ENCODE measurements at places on chromosomes 3 and 15.

DNA sequence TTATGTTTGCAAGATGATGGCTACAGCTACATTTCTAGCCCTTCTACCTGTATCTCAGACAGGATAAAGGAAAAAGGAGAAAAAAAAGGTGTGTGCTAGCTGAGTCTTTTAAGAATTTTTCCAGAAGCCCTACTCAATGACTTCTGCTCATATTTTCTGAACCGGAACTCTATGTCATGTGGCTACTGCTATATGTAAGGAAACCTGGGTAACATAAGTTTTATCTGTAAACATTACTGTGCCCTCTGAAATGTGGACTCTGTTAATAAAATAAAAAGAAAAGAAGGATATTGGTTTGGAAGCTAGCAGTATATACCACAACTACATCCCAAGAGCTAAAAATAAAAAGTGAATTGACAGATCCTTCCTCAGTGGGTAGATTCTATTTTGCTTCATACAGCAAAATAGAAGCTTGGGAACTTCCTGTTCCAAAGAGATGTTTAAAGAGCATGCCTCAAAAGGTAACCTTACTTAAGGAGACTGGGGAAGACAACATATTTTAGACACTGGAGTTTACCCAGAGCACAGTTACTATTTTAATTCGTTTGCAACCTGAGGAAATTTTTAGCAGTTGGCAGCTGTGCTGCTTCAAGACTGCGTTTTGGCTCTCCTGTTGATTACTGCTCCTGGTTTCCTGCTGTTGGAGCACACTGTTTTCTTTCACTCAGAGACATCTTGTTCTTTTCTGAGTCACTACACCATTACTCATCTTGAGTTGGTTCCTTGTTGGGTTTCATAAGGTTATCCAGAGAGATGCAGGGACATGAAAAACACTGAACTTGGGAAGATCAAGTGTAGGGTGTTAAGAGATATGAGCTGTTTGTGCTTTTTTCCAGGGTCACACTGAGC, 280.7 kb downstream of the NFKBIZ start:
- DNase-seq: no peak

DNA sequence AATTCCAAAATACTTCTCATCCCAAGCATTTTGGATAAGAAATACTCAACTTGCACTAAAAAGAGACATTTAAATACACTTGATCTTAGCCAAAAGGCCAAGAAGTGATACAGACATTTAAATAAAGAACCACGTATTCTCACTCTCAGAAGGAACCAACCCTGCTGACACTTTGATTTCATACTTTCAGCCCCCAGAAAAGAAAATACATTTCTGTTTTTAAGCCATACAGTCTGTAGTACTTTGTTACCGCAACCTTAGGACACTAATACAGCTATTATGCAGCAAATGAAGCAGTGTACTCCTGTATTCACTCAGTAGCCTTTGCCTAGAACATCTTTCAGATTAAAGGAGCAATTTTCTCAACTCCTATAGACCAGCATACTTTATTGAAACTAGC, 86.7 kb downstream of the TBC1D5 start:
- DNase-seq: no peak

- no peak for DNase-seq
These were observed 276.6 kb upstream of the THBS1 start for GRCh38 chr15:39304201-39304841.

DNA sequence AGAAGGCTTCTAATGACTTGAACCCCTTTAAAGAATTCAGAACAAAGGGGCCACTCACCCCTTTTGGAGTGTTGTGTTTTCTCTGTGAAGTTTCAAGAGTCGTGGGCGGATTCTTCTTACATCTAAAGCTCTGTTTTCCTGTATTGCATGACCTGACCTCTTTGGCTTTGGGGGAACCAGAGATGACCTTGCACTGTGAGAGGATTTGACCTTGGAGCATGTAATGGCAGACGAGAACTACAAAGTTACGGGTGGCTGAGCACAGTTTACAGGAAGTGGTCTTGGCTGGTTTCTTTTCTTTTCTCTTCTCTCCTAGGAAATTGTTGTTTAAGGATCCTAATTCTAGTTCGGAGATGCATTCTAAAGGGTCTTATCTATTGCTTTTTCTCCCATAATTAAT, 6.2 kb upstream of the BDH1 start:
- DNase-seq: no peak

DNA sequence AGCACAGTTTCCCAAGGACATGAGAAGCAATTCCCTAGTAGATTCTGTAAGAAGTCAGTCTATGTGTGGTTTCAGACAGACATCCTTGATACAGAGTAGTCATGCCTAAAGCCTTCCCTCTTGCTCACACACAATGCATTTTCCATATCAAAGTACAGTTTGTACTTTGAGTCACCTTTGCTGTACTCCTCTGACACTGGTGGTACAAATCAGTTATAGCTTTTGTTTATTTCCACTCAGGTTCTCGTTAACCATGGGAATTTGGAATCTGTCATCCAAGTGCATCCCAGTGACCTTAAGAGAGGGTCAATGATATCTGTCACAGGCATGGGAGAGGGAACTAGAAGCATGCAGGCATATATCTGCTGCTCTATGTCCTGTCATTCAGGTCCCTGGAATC, 3.6 kb upstream of the GNB4 start:
- DNase-seq: no peak

DNA sequence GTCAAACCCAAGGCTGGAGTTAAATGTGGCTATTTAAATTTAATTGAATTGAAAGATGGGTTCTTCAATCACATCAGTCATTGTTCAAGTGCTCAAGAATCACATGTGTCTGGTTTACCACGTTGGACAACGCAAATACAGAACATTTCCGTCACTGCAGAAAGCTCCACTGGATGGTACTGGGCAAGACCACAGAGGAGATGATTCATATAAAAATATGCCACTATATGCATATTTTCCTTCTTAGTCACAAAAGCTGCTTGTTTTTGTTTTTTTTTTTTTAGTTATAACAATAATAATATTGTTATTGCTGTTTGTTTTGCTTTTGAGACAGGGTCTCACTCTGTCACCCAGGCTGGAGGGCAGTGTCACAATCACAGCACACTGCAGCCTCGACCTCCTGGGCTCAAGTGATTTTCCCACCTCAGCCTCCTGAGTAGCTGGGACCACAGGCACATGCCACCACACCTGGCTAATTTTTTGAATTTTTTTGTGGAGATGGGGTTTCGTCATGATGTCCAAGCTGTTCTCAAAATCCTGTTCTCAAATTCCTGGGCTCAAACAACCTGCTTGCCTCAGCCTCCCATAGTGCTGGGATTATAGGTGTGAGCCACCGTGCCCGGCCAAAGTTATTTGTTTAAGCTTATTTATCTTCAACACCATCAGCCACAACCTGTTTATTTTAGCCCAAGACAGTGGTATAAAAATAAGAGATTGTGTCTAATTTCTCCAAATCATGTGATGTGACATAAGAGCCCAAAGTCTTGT, 19.4 kb downstream of the RTP3 start:
- DNase-seq: no peak

DNA sequence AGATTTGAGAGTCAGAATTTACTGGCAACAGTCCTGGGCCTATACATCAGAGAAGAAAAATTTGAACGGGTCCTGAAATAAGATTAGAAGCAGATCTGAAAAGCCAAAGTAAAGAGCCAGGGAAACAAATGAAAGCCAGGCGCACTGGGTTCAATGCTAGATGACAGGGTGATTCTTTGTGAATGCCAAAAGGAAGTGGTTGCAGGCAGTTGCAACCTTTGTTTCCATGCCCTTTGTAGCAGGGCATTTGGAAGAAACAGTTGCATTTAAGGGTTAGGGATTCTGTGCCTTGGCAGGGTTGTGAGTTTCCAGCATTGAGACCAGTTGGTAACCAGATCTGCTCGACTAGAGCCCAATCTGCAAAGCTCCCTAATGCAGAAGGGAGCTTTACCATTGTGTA, 36.4 kb upstream of the MTHFS start:
- DNase-seq: no peak

DNA sequence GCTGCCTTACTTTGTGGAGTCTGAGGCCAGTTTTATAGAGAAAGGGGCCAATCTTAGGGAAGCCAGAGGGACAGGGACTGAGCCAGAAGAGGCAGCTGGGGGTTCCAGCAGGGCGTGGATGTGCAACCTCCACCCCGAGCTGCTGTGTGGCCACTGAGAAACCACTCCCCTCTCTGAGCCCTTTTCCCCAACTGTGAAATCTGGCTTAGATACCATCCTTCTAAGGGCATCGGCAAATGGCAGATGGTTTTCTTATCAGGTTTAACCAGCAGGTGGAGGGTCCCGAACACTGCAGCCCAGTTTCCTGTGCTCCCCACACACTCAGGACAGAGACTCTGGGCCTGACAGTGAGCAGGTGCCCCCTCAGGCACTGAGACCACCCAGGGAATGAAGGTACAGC, 55.8 kb upstream of the SLC6A6 start:
- DNase-seq: no peak

DNA sequence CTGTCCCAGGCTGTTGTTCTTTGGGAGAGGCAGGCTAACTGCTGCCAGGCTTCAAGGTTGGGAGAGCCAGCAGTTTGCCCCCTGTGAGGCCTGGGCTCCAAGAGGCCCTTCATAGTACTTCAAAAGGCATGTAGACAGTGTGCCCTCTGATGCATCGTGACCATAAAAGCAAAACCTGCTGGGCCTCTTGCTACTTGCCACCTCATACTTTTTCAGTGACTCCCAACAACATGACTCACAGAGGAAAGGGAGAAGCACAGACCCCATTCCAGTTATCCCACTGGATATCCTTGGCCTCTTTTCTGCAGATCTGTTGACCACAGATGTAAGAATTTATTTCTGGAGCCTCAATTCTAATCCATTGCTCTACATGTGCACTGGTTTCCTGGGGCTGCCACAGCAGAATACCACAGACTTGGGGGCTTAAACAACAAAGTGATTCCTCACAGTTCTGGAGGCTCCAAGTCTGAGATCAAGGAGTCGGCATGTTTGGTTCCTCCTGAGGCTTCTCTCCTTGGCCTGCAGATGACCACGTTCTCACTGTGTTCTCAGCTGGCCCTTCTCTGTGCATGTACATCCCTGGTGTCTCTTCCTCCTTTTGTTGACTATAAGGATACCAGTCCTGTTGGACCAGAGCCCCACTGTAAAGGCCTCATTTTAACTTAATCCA, 8.9 kb upstream of the NSMCE3 start:
- DNase-seq: no peak

GRCh38 chr3:2910997-2911396, 199.2 kb downstream of the IL5RA start:
- DNase-seq: no peak

GRCh38 chr3:64825404-64826120, 137.8 kb upstream of the ADAMTS9 start:
- DNase-seq: no peak

GRCh38 chr3:112687616-112688015, 46.7 kb upstream of the CCDC80 start:
- DNase-seq: no peak

- no peak for DNase-seq
These were observed 20.5 kb upstream of the ABHD2 start for GRCh38 chr15:89067751-89068150.

GRCh38 chr3:66052721-66053549, 14.2 kb upstream of the MAGI1 start:
- no peak for DNase-seq

GRCh38 chr15:48667701-48668100, 22.2 kb upstream of the FBN1 start:
- no peak for DNase-seq

- no peak for DNase-seq
These were observed 17.0 kb upstream of the OR5K1 start for GRCh38 chr3:98445949-98446406.

GRCh38 chr3:46893146-46893748, 15.7 kb downstream of the PTH1R start:
- no peak for DNase-seq

- no peak for DNase-seq
These were observed 101.2 kb downstream of the PLCH1 start for GRCh38 chr3:155643581-155644165.

DNA sequence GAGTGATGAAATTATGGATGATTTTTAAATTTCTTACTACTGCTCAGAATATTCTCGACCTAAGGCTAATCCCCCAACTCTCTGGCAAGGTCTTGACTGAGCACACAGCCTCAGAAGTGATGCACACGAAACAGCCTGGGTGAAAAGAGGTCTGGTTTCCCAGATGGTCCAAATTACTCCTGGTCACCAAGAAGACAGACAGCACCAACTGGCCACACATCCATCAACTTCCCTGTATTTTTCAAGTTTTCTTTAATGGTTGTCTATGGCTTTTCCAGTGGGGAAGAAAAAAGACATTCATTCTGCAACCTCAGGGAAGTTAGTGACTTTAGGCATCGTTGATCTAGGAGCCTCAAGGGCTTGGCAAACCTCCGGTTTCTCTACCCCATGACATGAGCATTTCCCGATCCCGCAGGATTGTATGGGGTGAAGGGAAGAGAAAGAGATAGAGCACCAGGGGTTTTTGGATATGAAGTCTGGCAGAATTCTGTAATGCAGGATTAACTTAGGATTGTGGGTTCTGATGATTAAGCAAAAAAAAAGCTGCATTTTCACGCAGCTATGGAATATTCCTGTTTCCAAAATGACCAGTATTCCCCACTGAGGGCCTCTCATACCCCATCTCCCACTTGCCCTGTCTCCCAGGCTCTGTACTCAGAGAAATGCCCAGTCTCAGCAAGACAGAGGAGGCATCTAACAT, 62.2 kb downstream of the UMPS start:
- DNase-seq: no peak

- no peak for DNase-seq
These were observed 241.8 kb downstream of the WNT5A start for GRCh38 chr3:55245351-55245750.

DNA sequence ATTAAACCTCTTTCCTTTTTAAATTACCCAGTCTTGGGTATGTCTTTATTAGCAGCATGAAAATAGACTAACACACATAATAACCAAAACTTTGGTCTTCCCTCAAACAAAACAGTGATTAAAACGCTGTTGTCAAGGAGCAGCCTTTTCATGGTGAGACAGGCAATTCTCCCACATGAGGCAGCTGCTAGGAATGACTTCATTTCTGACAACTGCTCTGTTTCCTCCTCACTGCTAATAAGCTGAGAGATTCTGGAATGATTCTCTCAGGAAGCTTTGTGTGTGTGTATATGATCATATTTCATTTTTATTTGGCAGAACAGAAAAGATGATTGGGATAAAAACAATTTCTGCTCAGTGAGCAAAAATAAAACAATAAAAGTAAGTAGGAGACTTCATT, 580.6 kb upstream of the ADAMTS9 start:
- DNase-seq: no peak

GRCh38 chr3:134697830-134698689, 47.2 kb upstream of the KY start:
- DNase-seq: no peak

- DNase-seq: no peak
These were observed 10.0 kb downstream of the ABHD2 start for GRCh38 chr15:89098281-89098680.

- DNase-seq: no peak
These were observed 6.0 kb downstream of the PLIN1 start for GRCh38 chr15:89673165-89673512.

DNA sequence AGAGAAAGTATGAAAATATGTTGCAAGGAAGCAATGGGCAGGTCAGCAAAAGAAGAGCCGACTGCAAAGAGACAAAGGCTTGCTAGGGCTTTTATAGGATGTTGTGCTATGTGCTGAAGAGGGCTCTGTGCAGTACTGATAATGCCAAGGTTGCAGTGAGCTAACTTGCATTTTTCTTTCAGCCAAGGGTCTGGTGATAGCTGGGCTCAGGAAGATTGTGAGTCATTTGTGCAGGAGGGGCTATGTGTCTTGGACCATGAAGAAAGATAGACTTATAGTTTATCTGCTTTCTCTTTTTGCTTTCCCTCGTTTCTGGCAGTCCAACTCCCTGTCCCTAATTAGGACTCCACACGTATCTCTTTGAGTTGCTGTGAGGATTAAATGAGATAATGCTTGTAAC, 64.5 kb upstream of the LRIG1 start:
- no peak for DNase-seq

- DNase-seq: no peak
These were observed 16.8 kb downstream of the RPUSD3 start for GRCh38 chr3:9826815-9827573.

Data from NCI-H1930 (cell line).